ENCODE measurements at places on chromosomes 7 and 10.
A peak's percentile ranks its signal among the peaks of the same experiment; 100 is the strongest.

- DNase-seq: no peak
Observed at GRCh38 chr10:132815168-132815857, 29.4 kb upstream of the NKX6-2 start.

DNA sequence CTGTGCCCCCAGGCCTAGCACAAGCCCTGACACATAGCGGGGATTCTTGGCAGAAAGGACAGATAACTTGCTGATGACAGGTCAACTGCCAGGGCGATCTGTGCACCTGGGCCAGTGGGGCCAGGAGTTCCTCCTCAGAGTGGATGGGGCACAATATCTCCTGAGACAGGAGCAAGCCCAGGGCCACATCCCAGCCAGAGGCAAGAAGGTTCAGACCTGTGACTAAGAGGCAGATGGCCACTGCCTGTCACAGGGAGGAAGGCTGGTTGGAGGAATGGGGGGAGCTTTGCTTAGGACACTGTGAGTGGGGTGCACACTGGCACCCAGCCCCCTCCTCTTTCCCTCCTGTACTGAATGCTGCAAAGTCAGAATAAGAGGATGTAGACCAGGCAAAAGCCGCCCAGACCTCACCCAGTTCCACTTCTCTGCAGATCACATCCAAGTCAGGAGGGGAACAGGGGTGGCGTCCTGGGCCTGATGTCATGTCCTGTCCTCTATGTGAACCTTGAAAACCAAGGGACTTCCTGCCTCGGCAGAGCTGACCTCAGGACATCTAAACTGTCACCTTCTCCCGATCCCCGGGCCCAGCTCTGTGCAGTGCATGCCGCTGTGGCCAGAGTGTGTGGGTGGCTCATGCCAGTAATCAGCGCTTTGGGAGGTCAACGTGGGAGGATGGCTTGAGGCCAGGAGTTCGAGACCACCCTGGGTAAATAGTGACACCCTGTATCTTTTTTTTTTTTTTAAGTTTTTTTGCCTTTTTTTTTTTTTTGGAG lies 1.3 kb downstream of the GUSB start:
- peak; percentile 74 for DNase-seq

DNA sequence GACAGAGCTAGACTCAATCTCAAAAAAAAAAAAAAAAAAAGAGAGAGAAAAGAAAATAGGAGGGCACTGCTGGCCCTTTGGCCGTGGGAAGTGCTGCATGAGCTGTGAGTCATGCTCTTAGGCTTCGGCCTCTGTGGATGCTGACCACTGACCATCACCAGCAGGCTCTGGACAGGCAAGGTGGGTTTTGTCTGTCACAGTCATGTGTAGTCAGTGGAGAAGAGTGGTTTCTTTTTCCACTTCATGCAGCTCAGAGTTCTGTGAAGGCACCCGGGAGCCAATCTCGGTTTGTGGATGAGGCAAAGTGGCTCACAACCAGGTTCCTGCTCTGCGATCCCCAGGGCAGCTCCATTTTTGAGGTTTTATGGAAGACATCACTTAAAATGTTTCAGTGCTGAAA lies 58.1 kb downstream of the PRTFDC1 start:
- DNase-seq: no peak

GRCh38 chr7:150481186-150481920 lies 30.9 kb downstream of the GIMAP8 start:
- peak; percentile 80 for DNase-seq

Data from activated CD8-positive, alpha-beta memory T cell treated with anti-CD3 and anti-CD28 coated beads for 24 hours (primary cell).